ENCODE measurements at places on chromosomes 6 and 20.

DNA sequence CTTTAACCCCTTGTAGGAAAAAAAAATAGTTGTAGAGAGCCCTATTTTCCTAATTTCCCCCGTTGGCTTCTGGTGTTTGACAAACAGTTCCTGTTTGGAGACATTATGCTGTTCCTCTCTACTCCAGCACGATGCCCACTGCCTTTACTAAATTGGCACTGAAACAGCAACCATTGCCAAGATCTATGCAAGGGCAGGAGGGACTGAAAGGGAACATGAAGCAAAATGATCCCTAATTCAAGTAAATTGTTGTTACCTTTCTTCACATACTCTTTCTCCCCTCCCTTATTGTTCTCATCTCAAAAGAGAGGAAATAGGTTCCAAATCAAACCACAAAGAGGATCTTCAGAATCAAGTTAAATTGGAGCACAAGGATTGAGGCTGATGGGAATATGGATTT, 764.1 kb upstream of the MMS22L start:
- no peak for DNase-seq

- no peak for DNase-seq
Observed at GRCh38 chr6:132107896-132108295, 156.7 kb upstream of the CCN2 start.

GRCh38 chr20:61414455-61414991, 162.5 kb downstream of the CDH4 start:
- no peak for DNase-seq

DNA sequence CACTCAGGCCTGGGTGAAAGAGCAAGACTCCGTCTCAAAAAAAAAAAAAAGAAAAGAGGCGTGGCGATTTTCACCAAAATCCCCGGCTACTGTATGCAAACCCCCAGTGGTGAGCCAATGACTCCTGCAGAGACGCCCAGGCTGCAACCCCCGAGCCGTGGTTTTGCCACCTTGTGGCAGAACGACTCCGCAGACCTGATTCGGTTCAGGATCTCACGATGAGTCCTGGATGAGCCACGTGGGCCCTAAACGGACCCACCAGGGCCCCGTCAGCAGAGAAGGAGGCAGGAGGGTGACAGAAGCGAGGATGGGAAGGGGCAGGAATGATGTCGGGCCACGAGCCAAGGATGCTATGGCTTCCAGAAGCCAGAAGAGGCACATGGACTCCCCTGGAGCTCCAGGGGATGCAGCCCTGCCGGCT, 42.5 kb downstream of the SLC2A4RG start:
- no peak for DNase-seq

All from cortex of kidney (tissue), 1 donor.